ENCODE measurements at places on chromosomes 7 and 10. TPM values are rescaled to one million over a fixed set of nuclear protein-coding genes. Genes with fewer than 3 reads are reported as not detected.

- H3K4me3 ChIP-seq = peak overlapping the region; percentile 81
- peak overlapping the region; percentile 70 for H3K27ac ChIP-seq
- peaks cover 79% of the 10 kb centered on the region for H3K4me1 ChIP-seq
- no peak for DNase-seq
Measured at GRCh38 chr10:32954545-32955298, 3.3 kb downstream of the ITGB1 start.

- peak overlapping the region; percentile 32 for H3K27ac ChIP-seq
- H3K27me3 ChIP-seq = no peaks in the 10 kb centered on the region
- peaks cover 3% of the 10 kb centered on the region for H3K36me3 ChIP-seq
- H3K4me1 ChIP-seq = peaks cover 24% of the 10 kb centered on the region
- DNase-seq = no peak
- H3K4me3 ChIP-seq = peak overlapping the region; percentile 80
Measured at GRCh38 chr7:30503274-30504212, 1.1 kb downstream of the GGCT start.

DNA sequence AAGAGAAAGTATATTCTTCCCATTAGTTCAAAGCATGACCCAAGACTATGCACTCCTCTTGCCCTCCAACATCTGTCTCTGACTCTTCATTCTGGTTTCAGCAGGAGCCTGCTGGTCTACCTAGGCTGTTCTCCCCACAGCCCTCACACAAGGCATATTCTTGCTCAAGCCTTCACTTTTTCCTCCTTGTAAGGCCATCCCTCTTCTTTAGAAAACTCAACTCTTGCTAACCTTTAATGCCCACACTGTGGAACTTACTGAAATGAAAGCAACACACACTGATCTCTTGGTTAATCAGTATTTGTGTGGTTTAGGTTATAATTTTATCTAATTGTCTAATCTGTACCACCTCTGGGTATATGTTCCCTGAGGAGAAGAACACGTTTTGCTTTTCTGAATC, 75.8 kb downstream of the PRKCQ start:
- no peaks in the 10 kb centered on the region for H3K36me3 ChIP-seq
- H3K27ac ChIP-seq = no peak overlapping the region
- H3K4me3 ChIP-seq = no peak overlapping the region
- H3K27me3 ChIP-seq = peaks cover 12% of the 10 kb centered on the region

DNA sequence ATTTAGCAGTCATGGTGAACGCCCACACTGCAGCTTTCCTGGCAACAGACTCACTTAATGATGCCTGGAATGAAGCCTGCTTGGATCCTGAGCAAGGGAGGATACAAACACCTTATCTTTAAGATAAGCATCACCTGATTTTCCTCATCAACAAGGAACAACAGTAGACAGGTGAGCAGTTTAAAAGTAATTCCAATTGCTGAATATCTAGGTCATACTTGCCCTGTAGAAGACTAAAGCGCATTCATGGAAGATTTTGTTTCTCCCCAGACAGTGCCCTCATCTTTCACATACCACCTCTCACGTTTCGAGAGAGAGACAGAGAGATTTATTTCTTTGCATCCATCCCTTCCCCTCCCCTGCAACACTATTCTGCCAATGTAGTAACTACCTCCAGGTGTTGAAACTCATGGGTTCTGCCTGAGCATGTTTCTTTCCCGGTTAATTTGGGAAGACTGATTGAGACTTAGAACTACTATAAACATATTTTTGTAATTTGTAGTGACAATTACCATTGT, 660.7 kb downstream of the PARD3 start:
- H3K27ac ChIP-seq = no peak overlapping the region
- no peaks in the 10 kb centered on the region for H3K36me3 ChIP-seq

DNA sequence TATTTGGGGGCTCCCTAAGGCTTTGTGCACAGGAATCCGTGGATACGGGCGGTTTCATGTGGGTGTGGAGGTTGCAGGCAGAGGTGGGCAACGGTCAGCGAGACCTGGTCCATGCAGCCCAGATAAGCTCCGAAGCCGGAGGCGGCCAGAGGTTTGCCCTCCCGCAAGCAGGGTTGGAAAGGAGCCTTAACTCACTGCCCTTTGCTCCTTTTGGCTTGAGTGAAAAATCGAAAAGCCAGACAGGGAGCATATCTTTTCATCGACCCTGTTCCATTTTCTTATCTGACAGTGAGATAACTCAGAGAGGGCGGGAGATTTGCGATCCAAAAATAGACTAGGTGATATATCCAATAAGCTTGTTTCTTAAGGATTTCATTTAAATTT, 1.5 kb downstream of the GRM3 start:
- H3K27me3 ChIP-seq = peaks cover 50% of the 10 kb centered on the region
- H3K4me3 ChIP-seq = no peak overlapping the region
- DNase-seq = no peak
- no peak overlapping the region for H3K27ac ChIP-seq

DNA sequence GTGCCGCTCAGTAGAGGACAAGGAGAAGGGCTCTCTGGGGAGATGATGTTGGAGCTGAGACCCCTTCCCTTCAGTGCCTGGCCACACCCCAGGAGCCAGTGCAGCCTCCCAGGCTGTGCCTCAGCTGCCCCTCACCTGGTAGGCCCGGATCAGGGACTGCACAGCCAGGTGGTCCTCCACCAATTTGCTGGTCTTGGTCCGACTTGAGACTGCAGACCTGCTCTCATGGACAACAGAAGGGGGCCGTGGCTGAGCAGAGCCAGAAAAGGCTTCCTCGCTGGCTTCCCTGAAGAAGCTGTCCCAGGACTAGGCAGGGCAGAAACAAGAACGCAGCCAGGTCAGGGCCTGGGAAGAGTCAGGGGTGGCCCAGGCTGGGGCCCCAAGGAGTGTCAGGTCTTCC, 5.5 kb downstream of the OGDHL start:
- no peak for DNase-seq
- no peak overlapping the region for H3K27ac ChIP-seq
- H3K4me1 ChIP-seq = no peaks in the 10 kb centered on the region
- no peak overlapping the region for H3K4me3 ChIP-seq
- H3K36me3 ChIP-seq = no peaks in the 10 kb centered on the region

GRCh38 chr10:57921140-57921539, 346.6 kb downstream of the IPMK start:
- peaks cover 12% of the 10 kb centered on the region for H3K4me1 ChIP-seq
- H3K36me3 ChIP-seq = no peaks in the 10 kb centered on the region
- H3K27me3 ChIP-seq = peaks cover 17% of the 10 kb centered on the region
- no peak for DNase-seq
- no peak overlapping the region for H3K27ac ChIP-seq
- H3K4me3 ChIP-seq = no peak overlapping the region

DNA sequence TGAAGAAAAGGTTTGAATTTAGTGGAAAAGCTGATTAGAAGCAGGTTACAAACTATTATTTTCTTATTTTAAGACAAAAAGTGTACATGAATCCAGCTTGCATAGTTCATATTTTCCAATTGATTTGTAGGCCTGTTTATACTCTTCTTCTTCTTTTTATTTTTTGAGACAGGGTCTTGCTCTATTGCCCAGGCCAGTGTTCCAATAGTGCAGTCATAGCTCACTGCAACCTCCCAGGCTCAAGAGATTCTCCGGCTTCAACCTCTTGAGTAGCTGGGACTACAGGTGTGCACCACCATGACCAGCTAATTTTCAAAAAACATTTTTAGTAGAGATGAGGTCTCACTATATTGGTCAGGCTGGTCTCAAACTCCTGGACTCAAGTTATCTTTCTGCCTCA, 45.0 kb downstream of the ARL4A start:
- no peak overlapping the region for H3K4me3 ChIP-seq
- no peak for DNase-seq
- no peaks in the 10 kb centered on the region for H3K36me3 ChIP-seq

DNA sequence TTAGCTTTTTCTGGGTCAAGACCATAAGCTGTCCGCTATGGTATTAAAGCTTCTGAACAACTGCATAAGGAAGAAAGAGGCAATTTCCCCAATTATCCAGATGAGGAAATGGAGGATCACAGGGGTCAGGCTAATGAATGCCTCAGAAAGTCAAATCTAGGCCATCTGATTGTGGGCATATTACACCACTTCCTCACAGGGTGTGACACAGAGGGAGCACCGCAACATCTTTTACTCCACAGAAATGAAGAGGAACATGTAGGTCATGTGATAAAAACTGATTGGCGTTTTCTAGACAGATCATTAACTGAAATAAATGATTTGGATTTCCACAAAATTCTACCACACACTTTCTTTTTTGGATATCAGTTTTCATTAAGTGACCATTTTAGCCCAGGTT, 384.4 kb downstream of the PARD3 start:
- H3K4me3 ChIP-seq = no peak overlapping the region
- peaks cover 3% of the 10 kb centered on the region for H3K36me3 ChIP-seq
- H3K4me1 ChIP-seq = peaks cover 51% of the 10 kb centered on the region
- no peak for DNase-seq
- no peaks in the 10 kb centered on the region for H3K27me3 ChIP-seq

GRCh38 chr7:123661765-123662164, 6.1 kb downstream of the LMOD2 start:
- H3K27me3 ChIP-seq = peaks cover 37% of the 10 kb centered on the region
- no peak overlapping the region for H3K4me3 ChIP-seq
- H3K36me3 ChIP-seq = no peaks in the 10 kb centered on the region
- H3K4me1 ChIP-seq = no peaks in the 10 kb centered on the region

DNA sequence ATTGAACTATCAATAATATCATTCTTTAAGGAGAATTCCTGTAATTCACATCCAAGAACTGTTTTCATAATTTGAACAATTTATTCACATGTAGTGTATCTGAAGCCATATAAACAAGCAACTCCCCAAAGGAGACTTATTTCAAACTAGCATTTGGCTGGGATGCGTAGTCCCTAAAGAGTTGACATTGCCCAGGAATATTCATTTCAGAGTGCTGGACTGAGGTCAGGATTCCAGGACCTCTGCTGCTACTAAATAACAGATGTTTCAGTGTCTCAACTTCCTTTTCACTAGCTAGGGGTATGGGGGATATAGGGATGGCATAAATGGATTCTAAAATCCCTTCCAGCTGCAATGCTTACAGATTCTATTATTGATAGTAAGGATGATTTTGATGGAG, 177.0 kb downstream of the TSPAN12 start:
- no peak overlapping the region for H3K27ac ChIP-seq
- no peak for DNase-seq
- no peak overlapping the region for H3K4me3 ChIP-seq
- H3K4me1 ChIP-seq = peaks cover 5% of the 10 kb centered on the region
- H3K36me3 ChIP-seq = no peaks in the 10 kb centered on the region
- H3K27me3 ChIP-seq = no peaks in the 10 kb centered on the region

DNA sequence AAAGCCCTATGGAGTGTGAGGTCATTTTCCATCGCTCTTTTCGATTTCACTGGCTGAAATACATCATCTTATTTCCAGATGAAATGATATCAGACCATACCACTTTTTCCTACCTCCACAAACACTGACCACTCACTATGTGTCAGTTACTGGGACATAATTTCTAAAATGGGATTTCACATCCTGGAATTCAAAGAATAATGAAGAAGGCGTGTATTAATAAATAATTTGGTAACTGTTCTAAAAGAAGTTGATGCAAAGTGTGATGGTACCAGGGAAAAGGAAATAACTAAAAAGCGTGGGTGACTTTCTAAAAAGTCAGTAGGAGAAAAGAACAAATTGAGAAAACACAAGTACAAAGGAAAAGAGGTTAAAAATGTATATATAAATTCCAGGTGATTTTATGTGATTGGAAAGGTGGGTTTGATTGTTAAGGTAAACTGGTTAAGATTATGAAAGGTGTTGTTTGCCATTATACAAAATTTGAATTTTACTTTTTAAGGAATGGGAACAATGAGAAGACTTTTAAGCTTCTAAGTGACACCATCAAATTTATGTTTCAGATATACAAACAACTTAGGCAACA, 764 bp upstream of the NDUFA5 start:
- peaks cover 10% of the 10 kb centered on the region for H3K27me3 ChIP-seq
- DNase-seq = no peak
- H3K36me3 ChIP-seq = no peaks in the 10 kb centered on the region
- peaks cover 5% of the 10 kb centered on the region for H3K4me1 ChIP-seq

- DNase-seq = no peak
- no peak overlapping the region for H3K4me3 ChIP-seq
- peaks cover 10% of the 10 kb centered on the region for H3K36me3 ChIP-seq
- H3K27me3 ChIP-seq = no peaks in the 10 kb centered on the region
- H3K27ac ChIP-seq = no peak overlapping the region
- H3K4me1 ChIP-seq = peaks cover 30% of the 10 kb centered on the region
Measured at GRCh38 chr7:2019711-2020511, 212.8 kb downstream of the MAD1L1 start.

GRCh38 chr7:30546596-30546995, 42.0 kb upstream of the GGCT start:
- no peak for DNase-seq
- H3K4me1 ChIP-seq = peaks cover 28% of the 10 kb centered on the region
- no peak overlapping the region for H3K4me3 ChIP-seq
- no peak overlapping the region for H3K27ac ChIP-seq
- no peaks in the 10 kb centered on the region for H3K27me3 ChIP-seq

CTAGE4 gene
- 1.3 TPM for total RNA-seq

PIK3CG gene
- not detected for total RNA-seq

PTPN20 gene
- total RNA-seq = not detected

MKI67 gene
- total RNA-seq = 19.3 TPM

FAM25A gene
- not detected for total RNA-seq

TMEM26 gene
- total RNA-seq = 3.9 TPM

NKX1-2 gene
- not detected for total RNA-seq

MYO3A gene
- not detected for total RNA-seq

AGK gene
- total RNA-seq = 24.8 TPM

ANKRD2 gene
- not detected for total RNA-seq

All from osteocyte (in vitro differentiated cells).